ENCODE measurements at places on chromosomes 1 and 21. TPM values are rescaled to one million over a fixed set of nuclear protein-coding genes. Genes with fewer than 3 reads are reported as not detected.

DNA sequence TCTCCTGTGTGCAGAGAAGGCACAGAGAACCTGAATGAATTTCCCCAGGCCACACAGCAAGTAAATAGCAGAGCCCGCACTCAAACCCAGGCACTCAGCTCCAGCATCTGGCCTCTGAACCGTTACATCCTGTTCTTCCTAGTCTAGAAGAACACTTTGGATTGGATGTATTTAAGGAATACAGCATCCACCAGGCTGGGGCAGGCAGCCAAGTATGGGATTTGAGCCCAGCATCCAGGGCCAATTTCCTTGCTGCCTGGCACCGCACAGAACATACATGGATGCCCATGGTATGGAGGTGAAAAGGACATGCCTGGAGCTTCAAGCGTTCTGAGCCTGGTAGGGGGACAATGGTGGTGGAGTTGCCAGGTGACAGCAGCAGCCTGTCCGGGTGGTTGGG is 9.7 kb downstream of the AJAP1 start:
- H3K27ac ChIP-seq: no peak overlapping the region
- DNase-seq: no peak
- no peak overlapping the region for H3K4me3 ChIP-seq

- H3K27ac ChIP-seq: no peak overlapping the region
- H3K4me1 ChIP-seq: peaks cover 4% of the 10 kb centered on the region
- H3K4me3 ChIP-seq: no peak overlapping the region
- H3K36me3 ChIP-seq: no peaks in the 10 kb centered on the region
- DNase-seq: no peak
Observed at GRCh38 chr1:212270564-212270963, 14.6 kb upstream of the PPP2R5A start.

GRCh38 chr1:30518696-30519095 is 204.7 kb downstream of the MATN1 start:
- no peaks in the 10 kb centered on the region for H3K27me3 ChIP-seq
- no peak overlapping the region for H3K27ac ChIP-seq
- no peaks in the 10 kb centered on the region for H3K36me3 ChIP-seq
- H3K4me1 ChIP-seq: no peaks in the 10 kb centered on the region
- H3K4me3 ChIP-seq: no peak overlapping the region
- DNase-seq: no peak

DNA sequence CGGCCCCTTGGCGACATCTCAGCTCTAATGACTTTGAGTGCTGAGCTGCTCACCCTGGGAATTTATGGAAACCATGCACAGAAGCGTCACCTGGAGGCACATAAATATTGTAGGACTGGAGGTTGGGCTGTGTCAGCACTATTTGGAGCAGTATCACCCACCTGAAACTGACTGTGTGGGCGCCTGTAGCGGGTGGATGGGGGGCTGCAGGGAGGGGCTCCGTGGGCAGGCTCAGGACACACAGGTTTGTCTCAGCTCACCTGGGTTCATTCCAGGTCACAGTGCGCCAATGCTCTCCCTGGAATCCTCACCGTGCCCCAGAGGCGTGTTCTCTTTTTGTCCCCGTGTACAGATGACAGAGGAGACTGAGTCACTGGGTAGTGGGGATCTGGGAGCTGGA is 74.8 kb upstream of the ACTL8 start:
- H3K36me3 ChIP-seq: peaks cover 82% of the 10 kb centered on the region
- H3K4me1 ChIP-seq: peaks cover 4% of the 10 kb centered on the region
- no peak overlapping the region for H3K27ac ChIP-seq
- no peaks in the 10 kb centered on the region for H3K27me3 ChIP-seq
- no peak overlapping the region for H3K4me3 ChIP-seq
- DNase-seq: no peak

DNALI1 gene
- polyA plus RNA-seq: not detected

DNA sequence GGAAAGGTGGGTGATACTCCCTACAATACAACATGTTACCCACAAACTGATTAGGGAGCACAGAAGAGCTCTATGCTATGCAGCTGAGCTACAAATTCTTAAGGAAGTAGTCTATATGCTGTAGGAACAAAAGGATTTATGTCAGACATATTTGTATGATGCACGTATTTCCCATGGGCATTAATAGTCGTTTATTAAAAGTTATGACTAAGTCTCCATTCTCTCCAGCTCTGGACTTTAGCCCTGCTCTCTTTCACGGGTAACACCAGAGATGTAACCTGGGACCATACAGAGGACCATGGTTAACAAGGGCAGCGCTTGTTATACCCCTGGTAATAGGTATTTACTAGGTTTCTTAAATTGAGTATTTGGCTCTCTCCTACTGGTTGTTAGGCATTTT is 168.2 kb upstream of the C1orf105 start:
- DNase-seq: no peak
- H3K27ac ChIP-seq: no peak overlapping the region
- H3K4me3 ChIP-seq: no peak overlapping the region
- H3K27me3 ChIP-seq: no peaks in the 10 kb centered on the region
